Activated T-helper 9 cell treated with anti-CD3 and anti-CD28 coated beads, Interleukin-2, amount 50 U/mL, for 16 hours (primary cell): ENCODE measurements at places on chromosomes 4 and X.

DNA sequence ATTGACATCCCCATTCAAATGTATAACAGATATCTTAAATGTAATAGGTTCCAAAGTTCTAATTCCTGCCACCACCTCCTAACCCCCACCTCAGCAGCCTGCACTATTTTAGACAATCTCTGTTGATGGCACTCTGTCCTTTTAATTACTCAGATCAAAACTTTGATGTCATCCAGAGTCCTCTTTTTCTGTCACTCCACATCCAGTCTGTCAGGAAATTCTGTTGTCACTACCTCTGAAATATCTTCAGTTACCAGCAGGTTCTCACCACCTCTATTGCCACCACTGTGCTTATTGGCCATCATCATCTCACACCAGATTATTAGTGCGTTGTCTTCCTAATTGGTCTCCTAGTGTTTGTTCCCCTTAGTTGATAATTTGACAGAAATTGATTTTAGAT, 76.2 kb downstream of the PTPN13 start:
- no peak for DNase-seq

GRCh38 chrX:34218063-34218462, 85.9 kb upstream of the FAM47A start:
- no peak for DNase-seq

DNA sequence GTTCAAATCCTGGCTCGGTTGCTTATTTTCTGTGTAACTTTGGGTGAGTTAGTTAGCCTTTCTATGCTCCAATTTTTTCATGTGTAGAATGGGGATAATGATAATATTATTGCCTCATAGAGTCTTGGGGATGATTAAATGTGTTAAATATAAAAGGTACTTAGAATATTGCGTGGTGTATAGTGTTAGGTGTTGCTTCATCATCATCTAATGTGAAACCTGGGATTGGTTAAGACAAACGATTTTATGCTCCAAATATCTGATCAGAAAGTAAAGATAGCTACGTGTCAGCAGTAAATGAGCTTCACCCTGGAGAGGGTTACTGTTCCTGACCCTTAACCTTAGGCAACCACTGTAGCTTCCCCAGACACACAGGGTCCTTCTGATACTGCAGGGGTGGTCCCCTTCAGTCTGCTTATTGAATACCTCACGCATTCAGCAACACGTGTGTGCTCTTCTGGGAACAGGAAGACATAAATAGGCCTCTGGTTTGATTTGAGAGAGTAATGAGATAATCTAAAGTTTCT, 50.1 kb downstream of the GPAT3 start:
- no peak for DNase-seq

DNA sequence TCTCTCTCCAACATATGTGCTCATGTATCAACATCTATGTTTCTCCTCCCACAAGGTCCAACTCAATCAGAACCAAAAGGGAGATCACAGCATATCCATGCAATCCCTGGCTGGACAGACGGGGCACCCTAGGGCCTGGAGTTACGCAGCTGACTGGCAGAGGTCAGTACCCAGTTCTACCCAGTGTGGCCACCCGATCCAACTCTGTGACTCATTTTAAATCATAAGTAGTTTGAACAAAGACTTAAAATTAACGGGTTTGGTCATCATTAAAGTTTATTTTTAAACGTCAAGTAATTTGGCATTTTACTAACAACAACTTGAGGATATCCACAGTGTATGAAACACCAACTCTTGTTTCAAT, 59.5 kb downstream of the APBB2 start:
- DNase-seq, result no peak

- DNase-seq, result no peak
These were observed 391.8 kb upstream of the EPHA5 start for GRCh38 chr4:66062044-66062443.

GRCh38 chrX:69522052-69522451, 17.9 kb downstream of the NALF2 start:
- no peak for DNase-seq
